Activated naive CD4-positive, alpha-beta T cell treated with anti-CD3 and anti-CD28 coated beads, Interleukin-2, amount 50 U/mL, for 72 hours (primary cell): ENCODE measurements at places on chromosomes 6 and 20.

GRCh38 chr20:50607436-50607835 lies 83.9 kb downstream of the RIPOR3 start:
- no peak for DNase-seq

DNA sequence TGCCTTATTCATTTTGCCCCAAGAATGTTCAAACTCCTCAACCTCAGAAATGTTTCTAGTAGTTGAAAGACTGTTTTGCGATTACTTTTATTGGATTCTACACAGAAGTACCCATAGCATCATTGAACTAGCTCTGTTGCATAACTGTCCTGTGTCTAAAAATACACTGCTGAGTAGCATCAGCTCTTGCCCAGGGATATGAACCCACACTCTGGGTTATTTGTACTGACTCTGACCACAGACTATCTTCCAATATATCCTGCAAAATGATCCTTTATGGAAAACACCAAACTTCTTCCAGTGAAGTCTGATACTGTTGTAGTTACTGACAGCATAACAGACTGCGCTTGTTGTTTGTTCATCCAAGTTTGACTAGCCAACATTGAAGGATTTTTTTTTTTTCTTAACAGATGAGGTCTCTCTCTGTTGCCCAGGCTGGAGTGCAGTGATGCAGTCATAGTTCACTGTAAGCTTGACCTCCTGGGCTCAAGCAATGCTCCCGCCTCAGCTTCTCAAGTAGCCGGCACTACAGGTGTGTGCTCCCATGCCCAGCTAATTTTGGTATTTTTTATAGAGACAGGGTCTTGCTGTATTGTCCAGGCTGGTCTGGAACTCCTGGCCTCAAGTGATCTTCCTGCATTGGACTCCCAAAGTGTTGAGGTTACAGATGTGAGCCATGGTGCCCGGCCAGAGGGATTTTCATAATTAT lies 49.9 kb downstream of the TULP4 start:
- DNase-seq: no peak

DNA sequence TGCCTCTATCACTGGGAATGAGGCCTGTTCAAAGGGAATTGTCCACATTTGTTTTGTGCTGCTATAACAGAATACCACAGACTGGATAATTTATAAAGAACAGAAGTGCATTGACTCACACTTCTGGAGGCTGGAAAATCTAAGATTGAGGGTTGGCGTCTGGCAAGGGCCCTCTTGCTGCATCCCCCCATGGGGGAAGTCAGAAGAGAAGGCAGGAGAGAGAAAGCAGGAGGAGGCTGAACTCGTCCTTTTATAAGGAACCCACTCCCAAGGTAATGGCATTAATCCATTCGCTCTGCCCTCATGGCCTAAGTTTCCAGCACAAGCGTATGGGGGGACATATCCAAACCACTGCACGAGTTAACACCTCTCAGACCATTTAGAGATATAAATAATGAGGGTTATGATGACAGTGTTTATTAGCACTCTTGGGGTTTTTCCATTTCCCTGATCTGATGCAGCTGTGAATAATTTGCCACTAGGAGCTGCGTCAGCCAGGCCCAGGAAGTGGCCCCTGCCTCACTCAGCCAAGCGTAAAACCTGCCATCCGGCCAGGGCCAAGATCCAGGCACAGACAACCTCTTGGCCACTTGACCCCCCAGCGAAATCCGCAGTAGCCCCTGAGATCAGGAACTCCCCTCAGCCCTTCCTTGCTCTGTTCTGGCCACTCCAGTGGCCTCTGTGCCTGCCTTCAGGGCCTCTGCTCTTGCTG lies 14.2 kb upstream of the SLCO4A1 start:
- DNase-seq: no peak

DNA sequence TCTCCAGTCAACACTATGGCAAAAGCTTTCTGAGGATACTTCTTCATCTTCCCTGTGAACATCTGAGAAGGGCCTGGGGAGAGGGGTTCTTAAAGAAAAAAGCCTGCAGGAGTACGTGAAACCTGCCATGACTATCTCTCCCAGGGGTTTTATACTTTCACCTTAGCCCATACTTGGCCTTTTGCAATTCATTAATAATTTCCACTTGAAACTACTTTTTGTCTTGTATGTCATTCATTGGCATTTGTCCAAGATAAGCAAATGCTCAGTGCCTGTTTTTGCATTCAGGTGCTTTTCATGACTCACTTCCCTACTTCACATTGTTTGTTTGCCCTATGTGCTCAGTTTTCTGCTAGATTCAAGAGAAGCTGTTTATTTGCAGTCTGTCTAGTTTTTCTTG lies 580.3 kb upstream of the GJE1 start:
- DNase-seq: no peak

GRCh38 chr6:55282115-55282514 lies 45.2 kb upstream of the GFRAL start:
- DNase-seq: no peak

DNA sequence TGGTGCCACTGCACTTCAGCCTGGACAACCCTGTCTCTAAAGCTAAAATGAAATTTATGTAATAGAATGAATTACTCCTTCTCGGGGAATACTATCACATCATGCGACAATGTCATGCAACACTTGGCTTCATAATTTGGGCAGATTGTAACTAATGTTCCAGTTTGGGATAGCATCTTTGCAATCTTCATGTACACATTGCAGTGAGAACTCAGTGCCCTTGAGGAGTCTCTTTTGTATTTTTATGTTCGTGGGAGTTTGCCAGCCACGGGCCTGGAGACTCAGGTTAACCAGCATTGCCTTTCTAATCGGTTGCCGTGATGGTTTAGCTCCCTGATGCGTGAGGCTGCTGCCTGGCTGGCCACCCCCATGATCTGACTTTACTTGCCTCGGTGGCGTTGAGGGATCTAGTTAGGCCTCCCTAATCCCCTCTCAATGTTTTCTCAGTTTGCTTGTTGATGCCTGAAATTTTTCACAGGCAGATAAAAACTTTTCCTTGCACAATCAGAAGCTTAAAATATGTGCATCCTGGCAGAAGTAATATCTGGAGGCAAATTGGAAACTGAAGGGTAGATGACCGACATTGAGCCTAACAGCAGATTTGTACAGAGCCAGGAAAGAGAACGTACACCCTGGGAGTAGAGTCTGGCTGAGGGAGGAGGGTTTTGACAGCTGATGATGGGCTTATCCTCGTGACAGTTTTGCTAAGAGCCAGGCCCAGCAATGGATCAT lies 2.4 kb downstream of the GMPR start:
- no peak for DNase-seq

GRCh38 chr6:145508107-145508506 lies 227.2 kb downstream of the EPM2A start:
- no peak for DNase-seq

GRCh38 chr6:111201764-111202163 lies 114.5 kb downstream of the SLC16A10 start:
- DNase-seq: no peak

GRCh38 chr6:148081076-148081475 lies 261.6 kb upstream of the SASH1 start:
- no peak for DNase-seq

GRCh38 chr6:13159300-13159699 lies 169.0 kb downstream of the TBC1D7 start:
- no peak for DNase-seq

DNA sequence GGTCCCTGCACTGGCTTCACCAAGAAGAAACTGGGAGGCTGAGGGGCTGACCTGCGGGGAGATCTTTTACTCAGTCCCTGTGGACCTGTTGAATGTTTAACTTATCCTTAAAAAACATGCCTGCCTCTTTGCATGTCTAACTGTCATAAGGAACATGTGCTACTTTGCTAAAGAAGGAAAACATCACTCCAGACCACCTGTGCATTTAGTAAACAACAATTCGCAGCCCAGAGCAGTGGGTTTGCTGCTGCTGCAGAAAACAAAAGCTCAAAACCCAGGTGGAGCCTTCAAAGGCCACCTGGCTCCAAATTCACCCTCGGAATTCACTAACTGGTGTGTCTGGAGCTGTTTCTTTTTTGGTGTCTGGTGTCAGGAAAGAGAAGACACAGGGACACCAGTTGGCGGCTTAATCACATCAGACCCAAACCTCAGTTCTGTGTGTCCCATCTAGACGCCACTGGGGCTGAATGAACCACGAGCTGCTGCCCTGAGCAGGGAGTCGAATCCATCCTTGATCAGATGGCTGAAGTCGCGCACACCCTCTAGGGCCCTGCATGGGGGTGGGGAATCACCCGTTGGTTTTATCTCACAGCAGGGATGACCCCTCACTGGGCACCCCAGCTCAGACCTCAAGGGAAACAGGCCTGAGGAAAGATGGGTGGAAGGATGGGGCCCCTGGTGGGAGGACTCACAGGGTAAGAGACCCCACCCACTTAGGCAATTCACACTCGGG lies 344.3 kb downstream of the PREX1 start:
- DNase-seq: no peak

DNA sequence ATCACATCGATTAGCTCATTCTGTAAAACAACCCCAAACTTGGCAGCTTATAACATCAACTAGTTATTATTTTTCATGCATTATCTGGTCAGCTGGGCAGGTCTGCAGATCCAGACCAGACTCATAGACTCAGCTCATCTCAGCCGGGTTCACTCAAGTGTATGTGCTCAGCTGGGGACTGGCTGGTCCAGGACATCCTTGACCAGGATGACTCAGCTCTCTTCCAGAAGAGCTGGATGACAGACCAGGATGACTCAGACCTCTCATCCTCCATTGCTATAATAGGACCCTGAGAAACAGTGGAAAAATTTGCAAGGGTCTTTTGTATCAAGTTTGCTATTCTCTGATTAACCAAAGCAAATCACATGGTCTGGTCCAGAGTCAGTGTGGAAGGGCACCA lies 312.5 kb upstream of the PLCB4 start:
- no peak for DNase-seq

DNA sequence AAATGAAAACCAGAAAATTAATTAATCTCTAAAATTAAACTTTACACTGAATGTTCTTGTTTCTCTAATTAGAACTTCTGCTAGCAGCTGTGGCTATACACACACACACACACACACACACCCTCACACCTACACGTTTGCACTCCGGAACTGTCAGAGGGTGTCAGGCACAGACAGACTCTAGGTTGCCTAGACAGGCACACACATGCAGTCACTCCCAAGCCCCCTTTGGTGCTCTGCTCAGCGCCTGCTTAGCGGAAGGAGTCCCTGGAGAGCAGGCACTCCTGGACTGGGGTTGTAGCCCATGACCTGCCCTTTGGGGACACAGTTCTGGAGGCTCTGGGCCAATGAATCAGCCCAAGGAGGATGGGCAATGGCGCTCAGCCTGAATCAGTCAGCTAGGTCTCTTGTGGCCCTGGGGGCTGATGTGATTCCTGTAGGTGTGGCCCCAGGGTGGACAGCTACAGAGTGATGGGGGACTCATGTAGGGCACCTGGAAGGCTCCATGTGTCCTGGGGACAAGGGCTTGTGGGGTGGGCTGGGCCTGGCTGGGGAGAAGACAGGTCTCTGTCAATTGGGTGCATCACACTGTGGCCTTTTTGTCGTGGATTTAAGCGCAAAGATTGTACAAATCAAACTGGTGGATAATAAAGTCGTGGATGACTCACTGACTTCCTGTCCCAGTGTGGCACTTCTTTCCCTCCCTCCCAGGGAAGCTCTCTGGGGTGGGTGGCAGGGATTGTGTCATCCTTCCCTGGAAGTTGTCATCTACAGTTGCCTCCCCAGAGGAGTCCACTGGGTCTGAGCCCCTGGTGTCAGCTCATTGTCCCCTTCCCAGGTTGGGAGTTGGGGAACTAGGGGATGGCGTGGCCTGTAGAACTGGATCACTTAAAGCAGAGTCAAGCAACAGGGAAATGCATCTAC lies 8.8 kb downstream of the TMEM151B start:
- DNase-seq: no peak

DNA sequence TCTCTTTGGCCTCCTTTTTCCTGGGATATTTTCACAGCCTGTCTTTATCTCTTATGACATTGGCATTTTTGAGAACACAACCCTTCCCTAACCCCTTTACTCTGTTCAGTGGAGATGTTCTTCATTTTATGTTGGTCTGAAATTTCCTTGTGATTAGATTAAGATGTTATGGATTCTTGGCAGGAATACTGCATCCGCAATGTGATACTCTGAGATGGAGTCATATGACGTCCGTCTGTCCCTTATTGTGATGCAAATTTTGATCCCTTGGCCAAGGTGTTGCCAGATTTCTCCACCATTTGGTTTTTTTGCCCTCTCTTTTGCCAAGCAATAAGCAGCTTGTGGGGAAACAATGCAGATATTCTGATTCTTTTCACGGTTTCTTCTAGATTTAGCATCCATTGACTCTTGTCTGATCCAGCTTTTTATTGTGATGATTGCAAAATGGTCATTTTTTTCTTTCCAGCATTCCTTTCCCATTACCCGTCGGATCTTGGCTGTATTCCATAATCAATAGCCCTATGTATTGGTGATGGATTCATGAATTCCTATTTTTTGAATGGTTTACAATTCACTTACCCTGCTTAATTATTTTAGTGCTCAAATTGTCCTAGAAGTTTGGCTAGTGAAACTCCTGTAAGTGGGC lies 85.1 kb downstream of the NCOA3 start:
- no peak for DNase-seq

DNA sequence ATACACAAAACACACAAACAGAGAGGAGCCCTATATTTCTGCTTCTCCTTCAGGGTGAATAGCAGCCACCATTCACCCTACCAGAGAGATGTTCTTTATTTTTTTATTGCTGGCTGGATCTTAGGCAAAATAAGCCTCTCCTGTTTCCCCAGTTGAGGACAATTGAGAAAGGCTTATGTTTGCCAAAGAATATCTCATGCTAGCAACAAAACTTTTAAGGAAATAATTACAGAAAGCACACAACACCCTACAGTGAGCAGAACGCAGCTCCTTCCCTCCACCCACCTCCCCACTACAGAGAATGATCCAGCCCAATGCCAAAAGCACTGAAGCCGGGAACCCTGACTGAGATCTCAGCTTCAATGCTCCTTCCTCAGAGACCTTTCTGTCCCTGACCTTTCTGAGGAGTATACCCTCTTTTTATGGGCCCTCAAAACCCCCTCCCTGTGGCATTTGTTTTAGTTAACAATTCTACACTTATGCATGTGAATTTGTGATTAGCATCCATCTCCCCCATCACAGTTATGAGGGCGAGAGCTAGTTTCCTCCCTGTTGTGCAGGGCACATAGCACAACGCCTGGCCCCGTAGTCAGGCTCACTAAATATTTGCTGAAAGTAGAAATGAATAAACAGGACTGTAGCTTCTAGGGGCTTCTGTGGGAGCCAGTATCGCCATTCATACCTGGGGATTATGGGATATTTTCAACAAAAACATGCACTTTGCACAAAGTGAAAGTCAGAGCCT lies 491.6 kb upstream of the CDH4 start:
- DNase-seq: no peak

GRCh38 chr20:12211361-12211760 lies 293.7 kb downstream of the BTBD3 start:
- DNase-seq: no peak

DNA sequence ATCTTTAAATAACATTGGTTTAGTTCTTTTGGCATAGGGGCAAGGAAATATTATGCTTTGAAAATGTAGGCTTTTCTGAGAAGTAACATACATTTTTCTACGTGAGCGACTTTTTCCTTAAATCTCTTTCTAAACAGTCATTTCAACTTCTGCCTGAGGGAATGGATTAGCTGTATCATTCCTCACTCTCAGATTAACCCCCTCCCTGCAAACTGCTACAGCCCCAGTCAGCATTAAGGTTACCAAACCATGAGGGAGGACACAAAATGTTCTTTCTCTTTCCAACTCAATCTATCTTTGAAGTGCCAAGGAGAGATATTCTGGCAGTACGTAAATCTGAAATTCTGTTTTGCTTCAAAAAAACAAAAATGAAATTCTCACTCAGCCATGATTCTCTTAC lies 231.3 kb upstream of the FLRT3 start:
- no peak for DNase-seq
